Stimulated activated CD4-positive, alpha-beta T cell treated with anti-CD3 and anti-CD28 coated beads, Interleukin-1b, Interleukin-23, amount 100 ng/mL, for 1 hour (primary cell): ENCODE measurements at places on chromosomes 3 and 15.

DNA sequence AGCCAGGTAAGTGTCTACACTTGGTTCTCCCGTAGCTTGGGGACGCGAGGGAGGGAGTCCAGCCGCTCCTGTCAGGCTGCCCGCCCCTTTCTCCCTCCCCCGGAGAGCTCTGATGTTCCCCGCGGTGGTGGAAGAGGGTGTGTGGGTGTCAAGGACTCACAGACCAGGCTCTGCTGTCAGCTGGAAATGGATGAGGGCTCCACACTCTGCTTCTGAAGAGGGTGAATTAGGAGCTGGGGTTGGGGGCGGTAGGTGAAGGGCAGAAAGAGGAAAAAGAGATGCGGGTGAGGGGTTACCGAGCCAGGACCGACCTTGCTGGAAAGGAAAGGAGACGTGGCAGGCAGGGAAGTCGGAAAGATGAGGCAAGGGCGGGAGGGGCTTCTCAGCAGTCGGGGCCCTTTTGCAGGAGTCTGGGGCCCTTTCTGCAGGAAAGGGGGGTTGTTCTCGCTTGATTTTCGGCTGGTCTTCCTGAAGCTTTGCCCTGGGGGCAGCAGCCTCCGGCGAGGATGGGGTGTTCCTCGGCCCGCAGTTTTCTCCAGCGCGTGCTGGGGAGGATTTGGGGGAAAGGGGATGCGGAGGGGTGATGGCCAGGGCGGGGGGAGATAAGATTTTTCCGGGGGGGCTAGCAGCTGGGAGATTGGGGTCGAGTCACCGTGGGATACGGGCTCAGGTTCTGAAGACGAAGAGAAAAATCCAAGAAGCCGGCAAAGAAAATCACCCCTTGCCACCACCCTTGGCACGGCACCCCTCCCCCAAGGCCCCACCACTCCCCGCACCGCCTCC lies 602 bp upstream of the BAHD1 start:
- no peak for DNase-seq

GRCh38 chr15:83057696-83058376 lies 9.2 kb downstream of the BTBD1 start:
- DNase-seq, result no peak

GRCh38 chr15:74406992-74407705 lies 26.6 kb downstream of the SEMA7A start:
- DNase-seq, result no peak

GRCh38 chr3:43583481-43583880 lies 38.3 kb downstream of the ANO10 start:
- no peak for DNase-seq

DNA sequence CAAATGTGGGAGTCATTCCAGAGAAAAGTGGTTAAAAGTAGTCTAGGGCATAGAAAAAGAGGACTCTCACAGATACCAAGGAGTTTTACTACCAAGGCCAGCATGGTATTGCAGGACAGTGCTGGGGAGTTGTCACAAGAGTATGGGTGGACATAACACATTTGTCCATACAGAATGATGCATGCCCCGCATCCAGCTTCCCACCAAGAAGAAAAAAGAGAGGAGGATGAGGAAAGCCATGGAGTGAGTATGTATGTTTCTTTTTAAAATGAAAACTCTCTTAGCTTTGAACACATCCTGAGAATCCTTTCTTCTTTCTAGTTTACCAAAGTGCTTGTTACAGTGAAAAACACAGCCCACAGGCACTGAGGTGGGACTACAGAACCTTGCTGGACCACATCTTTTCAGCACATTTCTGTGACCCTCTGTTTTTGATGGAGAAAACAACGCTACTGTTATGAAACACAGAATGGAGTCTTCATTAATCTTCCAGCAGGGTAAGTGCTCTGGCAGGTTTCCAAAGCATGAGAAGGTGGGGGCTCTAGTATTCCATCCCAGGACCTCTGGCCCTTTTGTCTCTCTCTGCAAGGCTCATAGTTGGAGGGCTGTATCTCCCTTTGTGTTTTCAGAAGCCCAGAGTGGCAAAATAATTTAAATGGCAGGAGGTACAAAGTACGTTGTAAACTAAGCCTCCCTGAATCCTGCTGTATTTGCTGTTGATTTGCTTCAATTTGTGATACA lies 12.7 kb downstream of the NR2E3 start:
- no peak for DNase-seq

DNA sequence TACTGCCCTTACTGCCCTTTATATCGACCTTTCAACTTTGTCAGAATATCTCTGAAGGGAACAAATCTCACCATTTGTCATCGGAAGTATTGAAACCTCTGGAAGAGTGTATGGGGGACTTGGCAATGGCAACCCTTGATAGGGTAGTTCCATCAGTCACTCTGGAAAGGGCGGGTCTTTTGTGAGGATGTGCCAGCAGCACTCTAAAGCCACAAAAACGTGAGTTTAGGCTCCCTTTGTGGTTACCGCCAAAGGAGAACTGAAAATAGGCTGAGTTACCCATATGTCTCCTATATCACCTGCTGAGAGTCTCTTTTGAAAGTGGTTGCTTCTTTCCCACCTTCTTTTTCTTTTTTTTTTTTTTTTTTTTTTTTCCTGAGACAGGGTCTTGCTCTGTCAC lies 296.8 kb upstream of the CHRM5 start:
- no peak for DNase-seq

GRCh38 chr3:130841357-130841756 lies 52.5 kb upstream of the ATP2C1 start:
- DNase-seq, result no peak

GRCh38 chr3:196662033-196662432 lies 22.5 kb downstream of the NRROS start:
- DNase-seq, result no peak

GRCh38 chr3:150414258-150414657 lies 6.2 kb downstream of the TSC22D2 start:
- DNase-seq, result no peak

GRCh38 chr15:77208241-77208640 lies 137.3 kb upstream of the TSPAN3 start:
- no peak for DNase-seq

- DNase-seq, result no peak
Measured at GRCh38 chr15:41661078-41661517, 893 bp downstream of the MGA start.

DNA sequence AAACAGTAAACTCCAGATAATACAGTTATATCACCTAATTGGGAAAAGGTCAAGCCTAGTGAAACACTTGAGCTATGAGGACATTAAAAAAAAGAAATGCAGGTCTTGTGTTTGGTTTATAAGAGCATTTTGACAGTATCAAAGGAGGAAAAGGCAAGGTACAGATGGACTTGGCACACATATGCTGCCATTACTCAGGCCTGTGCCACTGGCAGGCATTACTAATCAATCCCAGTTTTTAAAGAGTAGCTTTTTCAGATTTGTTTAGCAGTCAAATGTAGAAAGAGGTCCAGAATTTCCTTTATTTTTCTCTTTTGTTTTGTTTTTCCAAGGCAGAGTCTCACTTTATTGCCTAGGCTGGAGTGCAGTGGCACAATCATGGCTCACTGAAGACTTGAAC lies 38.9 kb downstream of the MDFIC2 start:
- no peak for DNase-seq

- no peak for DNase-seq
Measured at GRCh38 chr3:5264093-5264600, 76.6 kb downstream of the EDEM1 start.

- no peak for DNase-seq
Measured at GRCh38 chr15:57686657-57687056, 19.9 kb upstream of the POLR2M start.

GRCh38 chr15:59917504-59918157 lies 86.5 kb upstream of the FOXB1 start:
- peak; percentile 56 for DNase-seq

DNA sequence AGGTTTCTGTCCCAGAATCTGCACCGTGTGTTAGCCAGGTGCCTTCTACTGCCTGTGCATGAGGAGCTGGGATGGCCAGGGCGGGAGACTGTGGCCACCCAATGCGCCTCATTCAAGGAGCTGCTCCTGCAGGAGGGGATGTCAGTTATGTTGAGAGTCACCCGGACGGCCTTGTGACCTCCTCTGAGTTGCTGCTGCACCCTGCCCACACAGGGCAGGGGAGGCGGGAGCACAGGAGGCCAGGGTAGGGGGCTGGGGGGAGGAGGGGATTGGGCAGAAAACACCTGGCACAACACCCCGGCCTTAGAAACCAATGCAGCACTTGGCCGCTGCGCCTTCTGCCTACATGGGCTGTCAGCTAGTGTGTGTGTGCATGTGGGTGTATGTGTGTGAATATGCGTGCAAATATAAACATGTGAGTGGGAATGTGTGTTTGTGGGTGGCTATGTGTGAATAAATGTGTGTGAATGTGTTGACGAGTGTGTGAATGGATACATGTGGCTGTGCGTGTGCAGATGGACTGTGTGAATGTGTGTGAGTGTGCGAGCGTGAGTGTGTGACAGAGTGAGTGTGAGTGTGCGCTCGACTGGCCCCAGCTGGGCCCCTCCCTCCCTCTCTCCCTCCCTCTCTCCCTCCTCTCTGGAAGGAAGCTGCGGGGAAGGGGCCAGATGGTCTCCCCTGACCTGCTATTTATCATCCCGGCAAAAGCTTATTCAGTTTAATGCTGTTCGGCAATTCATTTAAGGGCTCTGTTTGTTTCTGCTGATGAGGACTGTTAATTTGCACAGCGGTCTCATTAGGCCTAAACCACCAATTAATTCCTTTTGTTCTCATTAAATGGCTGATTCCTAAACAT lies 106.9 kb downstream of the TLE3 start:
- no peak for DNase-seq

DNA sequence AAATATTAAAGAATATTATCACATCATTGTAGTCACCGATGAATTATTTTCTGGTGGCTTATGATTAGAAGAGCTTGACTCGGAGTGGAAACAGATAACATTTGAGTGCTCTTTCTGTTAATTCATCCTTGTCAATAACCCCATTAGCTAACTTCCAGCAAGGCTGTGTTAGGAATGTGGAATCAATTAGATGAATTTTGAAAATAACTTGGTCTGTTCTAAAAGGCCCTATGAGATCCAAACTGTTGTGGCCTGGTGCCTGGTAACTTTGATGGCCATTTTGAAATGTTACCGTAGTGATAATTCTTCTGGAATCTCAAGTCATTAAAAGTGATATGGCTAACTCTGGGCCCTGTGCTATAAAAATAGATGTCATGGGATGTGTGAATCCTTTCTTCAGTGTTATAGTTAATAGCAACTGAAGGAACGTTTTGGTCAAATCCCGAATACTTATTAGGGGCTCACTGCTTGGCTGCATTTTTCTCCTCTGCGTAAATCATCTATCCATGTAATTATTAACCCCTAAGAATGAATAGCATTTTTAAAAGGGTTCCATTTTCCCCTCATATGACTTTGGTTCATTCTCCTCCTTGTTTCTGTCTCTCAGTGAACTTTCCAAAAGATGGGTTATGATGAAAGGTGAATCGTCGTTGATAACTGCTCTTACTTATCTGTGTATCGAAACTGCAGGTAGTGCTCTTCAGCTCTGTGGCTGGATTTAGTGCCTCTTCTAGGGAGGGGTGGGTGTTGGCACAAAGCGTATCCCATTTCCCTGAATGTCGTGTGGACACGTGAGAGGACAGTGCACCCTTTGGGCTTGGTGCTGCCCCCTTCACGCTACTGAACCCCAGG lies 82.7 kb downstream of the IGF1R start:
- no peak for DNase-seq

- DNase-seq, result no peak
Measured at GRCh38 chr15:31353931-31354330, 27.3 kb downstream of the KLF13 start.

DNA sequence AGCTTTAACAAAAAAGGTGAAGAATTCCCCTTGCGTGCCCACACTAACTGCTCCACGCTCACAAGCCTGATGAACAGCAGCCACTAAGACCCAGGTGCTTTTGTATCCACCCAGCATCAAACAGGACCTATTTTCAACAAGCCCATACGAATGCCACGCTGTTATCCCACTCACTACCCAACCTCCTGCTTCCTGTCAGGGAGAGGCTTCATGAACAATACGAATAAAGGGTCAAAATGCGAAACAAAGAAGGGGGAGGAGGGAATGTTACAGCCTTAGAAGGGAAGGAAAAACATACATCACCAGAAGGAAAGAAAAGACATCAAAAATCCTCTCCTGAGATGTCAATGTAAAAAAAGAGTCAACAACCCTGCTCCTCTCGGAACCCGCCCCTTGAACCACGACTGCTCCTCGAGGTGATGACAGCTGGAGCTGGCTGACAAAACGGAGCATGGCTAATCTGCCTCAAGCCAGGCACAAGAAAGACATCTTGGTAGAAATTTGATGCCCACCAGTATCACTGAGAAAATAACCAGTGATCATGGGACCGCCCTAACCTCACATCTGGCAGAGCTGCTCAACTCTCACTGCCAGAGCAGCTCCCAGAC lies 9.7 kb downstream of the ERC2 start:
- DNase-seq, result no peak
